ENCODE measurements at places on chromosomes 7 and 10. TPM values are rescaled to one million over a fixed set of nuclear protein-coding genes. Genes with fewer than 3 reads are reported as not detected.

The RNF148 gene
- total RNA-seq, result not detected

The ACBD7 gene
- total RNA-seq, result 0.40 TPM

The EBLN1 gene
- total RNA-seq, result not detected

The GPR85 gene
- total RNA-seq, result 0.24 TPM

The DEPP1 gene
- 11.5 TPM for total RNA-seq

The ALKBH4 gene
- 25.7 TPM for total RNA-seq

The PGAM2 gene
- not detected for total RNA-seq

The KCNH2 gene
- under 0.01 TPM for total RNA-seq

The ITGB1 gene
- 1,263 TPM for total RNA-seq

The TMEM184A gene
- 0.13 TPM for total RNA-seq

The ZNF277 gene
- 26.2 TPM for total RNA-seq

The UPK3BL2 gene
- not detected for total RNA-seq

The CDHR1 gene
- not detected for total RNA-seq

The SPDYE8 gene
- not detected for total RNA-seq

The NEUROG3 gene
- not detected for total RNA-seq

The OR2A5 gene
- not detected for total RNA-seq

The TMEM213 gene
- not detected for total RNA-seq

The CRTAC1 gene
- total RNA-seq, result not detected

The TMEM26 gene
- 1.9 TPM for total RNA-seq

The CALML5 gene
- total RNA-seq, result not detected

The NEUROD6 gene
- total RNA-seq, result not detected

The GRM3 gene
- not detected for total RNA-seq

The GBX1 gene
- not detected for total RNA-seq

The RTKN2 gene
- total RNA-seq, result 1.7 TPM

All from epithelial cell of alveolus of lung (primary cell).